CD4-positive, alpha-beta T cell treated with Interleukin-17A for 1 hour (primary cell): ENCODE measurements at places on chromosomes 6 and 20.

- no peak for DNase-seq
These were observed 1.9 kb upstream of the HMGA1 start for GRCh38 chr6:34234667-34235306.

GRCh38 chr6:10405513-10405900, 9.4 kb downstream of the TFAP2A start:
- DNase-seq: no peak

- DNase-seq: no peak
These were observed 67.2 kb downstream of the BACH2 start for GRCh38 chr6:90229331-90230010.

DNA sequence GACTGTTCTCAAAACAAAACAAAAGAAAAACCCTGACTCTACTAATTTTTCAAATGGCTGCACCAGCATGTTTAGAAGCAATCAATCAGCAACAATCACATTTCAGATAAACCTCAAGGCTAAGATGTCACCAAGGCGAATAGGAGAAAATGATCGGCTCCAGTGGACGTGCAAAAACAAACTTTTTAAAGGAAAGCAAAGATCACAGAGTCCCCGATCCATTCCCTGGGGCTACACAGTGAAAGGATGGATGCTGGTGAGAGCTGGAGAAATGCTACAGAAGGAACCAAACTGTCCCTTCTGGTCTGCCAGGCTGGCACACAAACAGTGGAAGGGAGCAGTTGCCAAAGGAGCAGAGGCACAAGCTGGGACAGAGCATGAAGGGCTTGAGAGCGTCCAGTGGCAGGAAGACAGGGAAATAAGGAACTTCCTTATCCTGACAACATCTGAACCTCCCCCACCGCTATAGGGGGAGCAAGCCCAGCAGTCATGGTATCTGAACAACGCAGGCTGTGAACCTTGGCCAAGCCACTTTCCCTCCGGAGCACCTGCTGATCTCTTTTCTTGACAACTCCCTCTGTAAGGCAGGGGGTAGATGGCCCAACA, 73.7 kb upstream of the HIVEP1 start:
- DNase-seq: no peak

GRCh38 chr6:1619673-1620503, 10.2 kb downstream of the FOXC1 start:
- no peak for DNase-seq

DNA sequence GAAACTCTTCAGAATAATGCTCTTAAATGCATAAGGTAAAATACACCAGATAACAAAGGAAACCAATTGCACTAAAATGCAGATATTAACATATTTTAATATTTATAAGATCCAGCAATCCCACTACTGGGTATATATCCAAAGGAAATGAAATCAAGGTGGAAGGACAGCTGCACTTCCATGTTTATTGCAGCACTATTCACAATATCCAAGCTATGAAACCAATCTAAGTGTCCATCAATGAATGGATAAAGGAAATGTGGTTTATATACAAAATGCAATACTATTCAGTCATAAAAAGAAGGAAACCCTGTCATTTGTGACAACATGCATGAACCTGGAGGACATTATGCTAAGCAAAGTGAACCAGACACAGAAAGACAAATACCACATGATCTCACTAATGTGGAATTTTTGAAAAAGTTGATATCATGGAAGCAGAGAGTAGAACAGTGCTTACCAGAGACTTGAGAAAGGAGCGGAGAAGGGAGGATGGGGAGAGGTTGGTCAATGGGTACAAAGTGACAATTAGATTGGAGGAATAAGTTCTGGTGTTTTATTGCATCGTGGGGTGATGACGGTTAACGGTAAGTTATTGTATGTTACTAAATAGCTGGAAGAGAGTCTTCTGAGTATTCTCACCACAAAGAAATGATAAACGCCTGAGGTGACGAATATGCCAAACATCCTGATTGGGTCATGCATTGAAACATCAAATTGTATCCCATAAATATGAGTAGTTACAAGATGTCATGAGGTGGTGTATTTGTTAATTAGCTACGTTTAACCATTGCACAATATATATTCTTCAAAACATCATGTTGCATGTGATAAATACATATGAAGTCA, 37.9 kb upstream of the RNF24 start:
- no peak for DNase-seq

DNA sequence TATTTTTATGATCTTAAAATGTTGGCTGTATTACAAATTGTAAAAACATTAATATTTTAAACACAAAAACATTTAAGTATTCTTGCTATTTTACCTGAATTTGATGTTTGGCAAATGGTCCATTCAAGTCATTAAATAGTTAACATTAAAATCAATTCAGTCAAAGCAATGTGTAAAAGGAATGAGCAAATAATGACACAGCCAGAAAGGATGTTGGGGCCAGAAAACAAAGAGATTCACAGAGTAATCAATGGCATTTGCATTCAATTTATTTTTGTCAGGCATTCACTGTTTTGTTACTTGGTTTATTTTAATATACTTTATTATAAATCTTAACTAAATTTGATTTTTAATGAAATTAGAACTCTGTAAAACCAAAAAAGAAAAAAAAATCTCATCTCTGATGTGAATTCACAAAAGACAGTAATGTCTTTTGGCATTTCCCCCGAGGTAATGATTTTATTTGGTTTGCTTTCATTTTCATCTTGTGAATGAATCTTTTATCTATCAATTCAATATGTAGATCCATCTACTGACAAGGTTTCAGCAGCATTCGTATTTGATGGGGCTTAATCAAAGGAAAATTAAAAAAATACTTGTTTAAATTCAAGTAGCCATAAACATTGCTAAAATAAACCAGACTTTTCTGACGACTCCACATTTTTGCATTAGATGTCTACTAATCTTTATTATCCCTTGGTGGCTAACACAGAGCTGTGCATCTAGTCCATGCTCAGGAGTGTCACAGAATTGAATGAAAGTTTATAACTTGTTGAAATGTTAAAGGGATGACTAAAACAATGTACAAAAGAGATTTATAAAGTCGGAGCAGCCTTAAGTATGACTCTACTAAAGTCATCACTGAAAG, 866.7 kb upstream of the GJE1 start:
- DNase-seq: no peak

DNA sequence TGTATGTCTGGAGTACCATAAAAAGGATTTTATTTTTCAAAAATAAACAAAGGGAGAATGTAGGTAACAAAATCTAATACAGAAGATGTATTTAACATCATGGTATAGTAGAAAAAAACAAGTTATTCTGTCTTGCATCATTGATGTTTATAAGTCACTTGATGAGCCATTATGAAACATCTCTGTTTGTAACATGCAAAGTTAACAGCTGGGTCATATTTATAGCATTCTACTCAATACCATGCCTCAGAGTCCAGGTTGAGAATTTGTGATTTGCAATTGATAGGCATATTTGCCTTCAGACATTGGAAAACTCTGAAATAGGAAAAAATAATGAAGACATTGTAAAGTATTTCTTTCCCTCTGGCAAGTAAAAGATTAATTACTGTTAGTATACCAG, 52.3 kb upstream of the IL20RA start:
- no peak for DNase-seq

- no peak for DNase-seq
These were observed 2.5 kb downstream of the BTN1A1 start for GRCh38 chr6:26502626-26503025.

DNA sequence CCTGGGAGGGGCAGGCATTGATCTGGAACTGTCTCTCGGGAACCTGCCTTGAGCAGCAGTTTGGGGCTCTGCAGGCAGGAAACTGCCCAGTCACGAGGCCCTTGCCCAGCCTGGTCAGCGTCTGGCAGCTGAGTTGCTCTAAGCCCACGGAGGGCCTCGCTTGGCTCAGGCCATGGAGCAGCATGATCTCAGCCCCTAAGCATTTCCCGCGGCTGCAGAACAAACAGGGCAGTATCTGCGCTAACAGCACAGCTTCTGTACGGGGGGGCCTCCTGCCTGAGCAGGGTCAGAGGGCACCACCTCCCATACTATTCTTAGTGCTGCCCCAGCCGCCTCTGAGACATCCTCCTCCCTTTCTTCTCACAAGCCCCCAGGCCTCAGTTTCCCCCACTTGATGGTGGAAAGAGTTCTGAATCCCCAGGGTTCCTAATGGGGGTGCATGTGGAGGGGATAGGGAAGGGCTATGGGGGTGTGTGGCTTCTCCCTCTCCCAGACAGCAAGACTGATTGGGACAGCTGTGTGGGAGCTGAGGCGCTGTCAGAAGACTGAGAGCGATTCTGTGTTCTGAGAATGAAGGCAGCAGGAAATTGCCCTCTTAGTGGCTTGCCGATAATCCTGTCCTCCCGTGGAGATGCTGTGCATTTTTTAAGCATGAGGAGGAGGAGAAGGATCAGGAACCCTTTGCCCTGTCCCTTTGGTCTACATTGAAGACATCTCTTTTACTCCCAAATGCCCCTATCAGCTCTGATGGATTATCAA, 46.4 kb downstream of the MOCS1 start:
- no peak for DNase-seq

DNA sequence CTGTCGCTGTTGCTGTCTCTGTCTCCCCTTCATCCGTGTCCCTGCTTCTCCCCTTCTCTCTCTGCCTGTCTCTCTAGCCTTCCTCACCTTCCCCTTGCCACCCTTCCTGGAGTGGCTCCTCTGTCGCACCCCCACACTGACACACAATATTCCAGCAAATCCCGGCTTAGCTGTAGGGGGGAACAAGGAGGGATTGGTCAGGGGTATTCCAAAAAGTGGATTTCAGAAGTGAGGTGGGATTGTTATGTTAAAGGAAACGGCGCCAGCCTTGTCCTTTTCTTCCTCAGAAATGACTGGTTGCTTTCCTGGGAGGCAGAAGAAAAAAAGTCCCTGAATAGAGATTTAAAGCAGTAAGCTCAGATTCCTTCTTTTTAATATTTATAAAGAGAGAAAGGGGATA, 76.3 kb upstream of the SIRPA start:
- no peak for DNase-seq
